Stimulated activated CD4-positive, alpha-beta T cell treated with anti-CD3 and anti-CD28 coated beads, Interleukin-15, amount 100 ng/mL, for 1 hour (primary cell): ENCODE measurements at places on chromosomes 13 and 19.

GRCh38 chr19:20273951-20274570 is 107.0 kb downstream of the ZNF486 start:
- no peak for DNase-seq

GRCh38 chr13:39417131-39417530 is 185.9 kb downstream of the LHFPL6 start:
- no peak for DNase-seq

- no peak for DNase-seq
Measured at GRCh38 chr19:6412061-6412446, 12.6 kb downstream of the KHSRP start.

GRCh38 chr13:33261387-33262061 is 24.0 kb downstream of the STARD13 start:
- no peak for DNase-seq

DNA sequence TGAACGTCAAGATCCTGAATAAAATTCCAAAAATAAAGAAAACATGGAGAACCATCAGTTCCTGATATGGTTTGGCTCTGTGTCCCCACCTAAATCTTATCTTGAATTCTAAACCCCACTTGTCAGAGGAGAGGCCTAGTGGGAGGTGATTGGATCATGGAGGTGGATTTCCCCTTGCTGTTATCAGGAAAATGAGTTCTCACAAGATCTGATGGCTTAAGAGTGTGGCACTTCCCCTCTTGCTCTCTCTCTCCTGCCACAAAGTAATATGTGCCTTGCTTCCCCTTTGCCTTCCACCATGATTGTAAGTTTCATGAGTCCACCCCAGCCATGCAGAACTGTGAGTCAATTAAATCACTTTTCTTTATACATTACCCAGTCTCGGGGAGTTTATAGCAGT is 827.4 kb downstream of the GPC5 start:
- DNase-seq = no peak

- DNase-seq = no peak
Measured at GRCh38 chr13:78468621-78469020, 134.7 kb downstream of the POU4F1 start.

DNA sequence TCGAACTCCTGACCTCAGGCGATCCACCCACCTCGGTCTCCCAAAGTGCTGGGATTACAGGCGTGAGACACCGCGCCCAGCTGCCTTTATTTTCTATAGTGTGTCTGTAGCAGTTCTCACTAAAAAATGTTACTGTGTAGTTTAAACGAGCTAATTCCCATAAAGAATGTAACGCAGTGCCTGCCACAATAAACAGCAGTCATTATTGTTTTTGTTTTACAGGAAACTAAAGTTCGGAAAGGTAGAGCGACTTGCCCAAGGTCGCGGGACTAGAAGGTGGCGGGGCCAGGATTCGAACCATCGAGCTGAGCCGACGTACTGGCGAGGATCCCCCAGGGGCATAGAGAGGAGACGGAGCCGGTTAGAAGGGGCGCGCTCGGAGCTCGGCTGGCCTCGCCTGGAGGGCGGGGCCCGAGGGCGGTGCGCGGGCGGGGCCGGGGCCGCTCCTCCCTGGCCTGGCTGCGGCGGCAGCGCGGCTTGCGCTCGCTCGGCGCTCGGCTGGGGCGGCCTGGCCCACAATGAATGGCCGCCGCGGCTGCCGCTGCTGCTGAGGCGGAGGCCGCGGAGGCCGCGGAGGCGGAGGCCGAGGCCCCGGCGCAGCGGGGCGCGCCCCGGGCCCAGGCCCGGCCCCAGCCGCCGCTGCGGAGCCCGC is at the start of gene NACC1:
NACC1 (plus strand) TSS at position 493 of the 652 bp plus-strand sequence. CDS start 16,944 bp downstream, outside the sequence.
- peak; percentile 78 for DNase-seq

GRCh38 chr19:31383553-31383952 is 34.3 kb upstream of the TSHZ3 start:
- no peak for DNase-seq

GRCh38 chr13:21347753-21348318 is 111.3 kb downstream of the ZDHHC20 start:
- DNase-seq = no peak

GRCh38 chr13:62358646-62358932 is 942.9 kb upstream of the PCDH20 start:
- DNase-seq = no peak

DNA sequence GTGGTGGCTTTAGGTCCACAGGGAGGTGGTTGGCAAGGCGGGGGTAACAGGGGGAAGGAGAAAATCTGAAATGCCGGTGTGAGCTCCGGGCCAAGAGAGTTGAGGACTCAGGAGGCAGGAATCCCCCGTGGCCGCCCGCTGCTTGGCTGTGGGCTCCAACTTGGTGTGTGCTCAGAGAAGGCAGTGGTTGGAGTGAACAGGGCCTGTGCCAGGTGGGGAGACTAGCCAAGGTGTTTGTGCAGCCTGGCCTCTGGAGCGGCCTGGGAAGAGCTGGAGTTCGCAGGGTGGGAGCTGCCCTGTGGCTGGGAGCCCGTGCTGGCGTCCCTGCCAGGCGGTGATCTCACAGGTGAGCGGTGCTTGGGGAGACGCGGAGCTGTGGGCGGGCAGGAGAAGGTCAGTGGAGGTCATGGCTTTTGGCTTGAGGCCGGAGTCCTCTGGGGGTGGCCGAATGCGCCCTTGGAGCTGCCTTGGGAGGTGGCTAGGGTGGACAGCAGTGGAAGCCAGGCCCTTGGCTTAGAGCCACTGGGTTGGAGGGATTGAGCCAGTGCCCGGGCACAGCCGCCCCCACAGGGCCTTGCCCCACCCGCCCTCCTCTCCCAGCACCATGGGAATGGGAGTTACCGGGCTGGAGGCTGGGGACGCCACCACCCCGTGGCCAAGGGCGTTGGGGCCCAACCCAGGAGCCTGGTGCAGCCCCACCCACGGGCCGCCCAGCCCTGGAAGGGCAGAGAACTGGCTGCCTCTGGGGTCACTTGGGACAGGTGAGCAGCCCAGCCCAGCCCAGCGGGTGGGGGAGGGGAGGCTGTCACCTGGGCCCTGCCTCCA is 7.1 kb upstream of the CIRBP start:
- DNase-seq = no peak

DNA sequence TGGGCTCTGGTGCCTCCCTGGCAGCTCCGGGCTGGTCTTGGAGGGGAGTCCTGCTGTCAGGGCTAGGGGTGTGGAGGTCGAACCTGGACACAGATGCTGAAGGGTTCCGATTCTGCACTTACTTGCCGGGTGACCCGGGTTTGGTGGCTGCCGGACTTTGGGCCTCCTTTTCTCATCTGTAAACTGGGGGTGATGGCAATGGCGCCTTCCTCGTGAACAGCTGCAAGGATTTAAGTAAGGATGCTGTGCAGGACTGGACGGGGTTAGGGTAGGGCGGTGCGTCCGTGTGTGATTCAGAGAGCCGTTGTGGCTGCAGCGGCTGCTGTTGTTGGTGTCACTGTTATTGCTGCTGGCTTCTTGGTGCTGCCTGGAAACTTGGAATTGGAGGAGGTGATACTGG is 2.4 kb downstream of the HPN start:
- no peak for DNase-seq

GRCh38 chr13:112450904-112451240 is 74.7 kb downstream of the SPACA7 start:
- no peak for DNase-seq

DNA sequence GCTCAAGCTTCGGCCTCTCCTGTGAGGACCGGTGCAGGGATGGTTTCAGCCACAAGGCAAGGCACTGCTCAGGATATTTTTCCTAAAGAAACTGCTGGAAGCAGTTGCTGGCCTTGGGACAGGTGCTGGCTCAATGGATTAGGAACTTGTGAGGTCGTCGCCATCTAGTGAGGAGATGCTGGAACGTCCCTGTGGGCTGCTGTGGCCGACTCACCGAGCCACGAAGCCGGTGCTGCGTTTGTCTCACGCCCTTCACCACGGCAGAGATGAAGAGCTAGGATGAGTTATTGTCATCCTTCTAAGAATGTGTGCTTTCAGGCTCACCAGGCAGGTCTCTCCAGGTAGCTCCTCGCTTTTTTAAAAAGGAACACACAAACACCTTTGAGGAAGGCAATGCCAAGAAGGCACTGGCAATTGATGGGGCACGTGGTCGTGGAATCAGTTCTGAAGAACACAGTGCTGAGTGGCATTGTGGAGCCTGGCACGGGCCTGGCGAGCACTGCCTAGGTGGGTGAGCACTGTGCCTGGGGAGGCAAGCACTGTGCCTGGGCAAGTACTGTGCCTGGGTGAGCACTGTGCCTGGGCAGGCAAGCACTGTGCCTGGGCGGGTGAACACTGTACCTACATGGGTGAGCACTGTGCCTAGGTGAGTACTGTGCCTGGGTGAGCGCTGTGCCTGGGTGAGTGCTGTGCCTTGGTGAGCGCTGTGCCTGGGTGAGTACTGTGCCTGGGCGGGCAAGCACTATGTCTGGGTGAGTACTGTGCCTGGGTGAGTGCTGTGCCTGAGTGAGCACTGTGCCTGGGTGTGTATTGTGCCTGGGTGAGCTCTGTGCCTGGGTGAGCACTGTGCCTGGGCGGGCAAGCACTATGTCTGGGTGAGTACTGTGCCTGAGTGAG is 140.4 kb downstream of the TEX29 start:
- no peak for DNase-seq

- no peak for DNase-seq
Measured at GRCh38 chr13:34002924-34003323, 185.0 kb downstream of the RFC3 start.

GRCh38 chr13:94209117-94209516 is 270.4 kb downstream of the DCT start:
- no peak for DNase-seq

DNA sequence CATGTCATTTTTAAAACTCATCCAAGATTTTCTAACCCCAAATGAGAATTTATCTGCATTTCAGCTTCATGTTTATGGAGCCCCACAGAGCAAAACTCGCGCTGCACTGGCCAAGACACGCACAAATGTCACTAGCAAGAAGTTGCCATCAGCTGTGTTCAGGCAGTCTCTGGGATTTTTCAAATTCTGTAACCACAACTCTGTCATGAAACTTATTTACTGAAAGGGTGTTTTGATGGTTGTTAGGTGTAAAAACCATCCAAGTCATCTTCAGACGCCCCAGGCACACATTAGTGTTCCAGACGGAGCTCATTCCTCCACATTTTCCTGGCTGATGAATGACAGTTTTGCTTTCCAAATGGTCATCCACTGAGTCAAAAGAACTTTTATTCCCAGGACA is 63.4 kb downstream of the SLC7A1 start:
- no peak for DNase-seq

DNA sequence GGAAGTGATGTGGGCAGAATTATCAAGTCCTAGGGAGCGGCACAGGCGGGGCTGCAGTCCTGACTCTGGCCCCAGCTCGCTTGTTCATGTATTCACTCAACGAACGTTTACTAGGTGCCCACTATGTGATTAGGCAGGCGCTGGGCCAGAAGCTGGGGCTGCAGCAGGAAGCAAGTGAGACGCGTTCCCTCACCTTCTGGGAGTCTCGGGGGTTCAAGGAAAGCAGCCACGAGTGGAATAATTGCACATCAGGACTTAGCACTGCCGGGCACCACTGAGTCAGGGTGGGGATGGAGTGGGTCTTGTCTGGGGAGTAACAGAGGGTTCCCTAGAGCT is 2.5 kb upstream of the LMTK3 start:
- no peak for DNase-seq

DNA sequence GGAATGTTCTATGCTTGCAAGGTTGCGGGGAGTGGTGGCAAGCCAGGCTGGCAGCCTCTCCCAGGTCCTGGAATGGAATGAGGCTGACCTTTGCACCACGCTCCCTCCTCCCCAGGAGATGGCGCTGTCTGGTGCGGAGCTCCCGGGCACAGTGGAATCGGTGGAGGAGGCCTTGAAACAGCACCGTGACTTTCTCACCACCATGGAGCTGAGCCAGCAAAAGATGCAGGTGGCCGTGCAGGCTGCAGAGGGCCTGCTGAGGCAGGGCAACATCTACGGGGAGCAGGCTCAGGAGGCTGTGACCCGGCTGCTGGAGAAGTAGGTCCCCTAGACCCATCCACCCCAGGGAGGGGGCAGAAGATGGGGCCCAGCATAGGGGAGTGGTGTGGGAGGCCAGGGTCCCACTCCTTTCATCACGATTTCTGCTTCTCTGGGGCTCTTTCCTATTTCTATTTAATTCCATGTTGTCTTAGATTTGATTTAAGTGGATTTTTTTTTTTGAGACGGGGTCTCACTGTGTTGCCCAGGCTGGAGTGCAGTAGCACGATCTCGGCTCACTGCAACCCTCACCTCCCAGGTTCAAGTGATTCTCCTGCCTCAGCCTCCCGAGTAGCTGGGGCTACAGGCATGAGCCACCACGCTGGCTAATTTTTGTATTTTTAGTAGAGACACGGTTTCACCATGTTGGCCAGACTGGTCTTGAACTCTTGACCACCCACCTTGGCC is 53.2 kb upstream of the SHKBP1 start:
- DNase-seq = no peak

- no peak for DNase-seq
Measured at GRCh38 chr19:48081106-48081505, 29.5 kb downstream of the PLA2G4C start.

DNA sequence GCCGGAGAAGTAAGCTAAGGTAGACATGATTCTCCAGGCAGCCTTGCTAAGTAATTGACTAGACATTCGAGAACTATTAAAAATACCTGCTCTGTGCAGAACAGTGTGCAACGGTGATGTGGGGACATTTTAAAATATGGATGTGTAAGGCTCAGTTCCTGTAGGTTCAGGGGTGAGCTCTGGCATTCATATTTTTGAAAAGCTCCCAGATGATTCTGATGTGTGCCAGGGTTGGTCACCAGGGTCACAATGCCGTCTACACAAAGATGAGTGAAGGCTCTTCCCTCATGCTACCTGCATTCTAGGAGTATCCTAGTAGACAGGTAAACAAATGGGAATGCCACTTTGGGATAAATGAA is 702 bp upstream of the EPSTI1 start:
- no peak for DNase-seq

- no peak for DNase-seq
Measured at GRCh38 chr19:33207040-33207620, 13.0 kb downstream of the LRP3 start.

DNA sequence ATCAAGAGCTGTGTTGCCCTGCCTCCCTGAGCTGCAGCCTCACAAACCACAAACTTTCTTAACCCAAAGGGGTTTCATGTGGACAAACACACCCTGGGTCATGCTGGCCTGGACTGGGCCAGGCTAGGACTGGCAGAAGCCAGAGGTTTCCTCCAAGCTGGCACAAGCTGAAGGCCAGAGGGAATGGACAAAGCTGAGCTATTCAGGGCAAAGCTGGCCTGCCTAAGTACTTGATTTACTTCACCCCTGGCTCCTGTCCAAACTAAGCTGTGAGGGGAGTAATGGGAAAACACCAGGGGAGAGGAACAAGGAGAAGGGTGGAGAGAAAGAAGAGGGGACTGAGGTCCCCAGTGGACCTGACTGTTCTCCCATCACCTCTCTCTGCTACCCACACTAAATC is 6.2 kb downstream of the CPAMD8 start:
- DNase-seq = no peak

GRCh38 chr13:110625771-110626321 is 10.5 kb downstream of the NAXD start:
- no peak for DNase-seq

- no peak for DNase-seq
Measured at GRCh38 chr13:48679941-48680680, 26.4 kb downstream of the CYSLTR2 start.

DNA sequence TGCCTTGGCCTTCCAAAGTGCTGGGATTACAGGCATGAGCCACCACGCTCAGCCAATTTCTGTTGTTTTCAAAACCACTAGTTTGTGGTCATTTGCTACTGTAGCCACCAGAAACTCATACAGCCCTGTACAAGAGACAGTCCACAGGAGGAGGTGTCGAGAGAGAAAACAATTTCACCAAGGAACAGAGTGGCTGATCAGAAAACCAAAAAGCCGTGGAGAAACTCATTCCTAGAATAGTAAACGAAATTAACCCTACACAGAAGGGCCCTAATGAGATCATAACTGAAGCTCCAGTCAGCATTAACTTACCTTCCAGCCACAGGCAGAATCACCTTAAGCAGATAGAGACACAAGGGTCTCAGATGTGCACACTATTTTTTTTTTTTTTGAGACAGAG is 3.8 kb upstream of the CCDC124 start:
- no peak for DNase-seq
